Activated CD4-positive, CD25-positive, alpha-beta regulatory T cell (primary cell): ENCODE measurements at places on chromosomes 1 and 21.

- no peak for DNase-seq
Measured at GRCh38 chr1:109845658-109846057, 65.0 kb upstream of the CSF1 start.

DNA sequence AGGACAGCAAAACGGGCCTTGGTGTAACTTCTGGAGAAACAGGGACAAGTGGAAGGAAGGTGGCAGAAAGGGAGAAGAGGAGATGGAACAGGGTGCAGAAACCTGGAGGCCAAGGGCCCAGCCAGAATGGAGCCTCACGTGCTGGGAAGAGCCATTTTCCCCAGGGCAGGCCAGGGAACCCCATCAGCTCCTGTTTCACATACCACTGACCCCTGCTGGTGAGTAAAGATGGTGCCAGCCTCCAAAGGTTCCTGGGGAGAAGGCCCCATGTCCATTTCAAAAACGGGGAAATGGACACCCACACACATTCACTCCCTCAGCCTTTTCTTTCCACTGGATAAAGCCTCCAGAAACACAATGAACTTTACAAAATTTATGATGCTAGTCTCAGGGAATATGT, 57.6 kb upstream of the JUN start:
- no peak for DNase-seq

DNA sequence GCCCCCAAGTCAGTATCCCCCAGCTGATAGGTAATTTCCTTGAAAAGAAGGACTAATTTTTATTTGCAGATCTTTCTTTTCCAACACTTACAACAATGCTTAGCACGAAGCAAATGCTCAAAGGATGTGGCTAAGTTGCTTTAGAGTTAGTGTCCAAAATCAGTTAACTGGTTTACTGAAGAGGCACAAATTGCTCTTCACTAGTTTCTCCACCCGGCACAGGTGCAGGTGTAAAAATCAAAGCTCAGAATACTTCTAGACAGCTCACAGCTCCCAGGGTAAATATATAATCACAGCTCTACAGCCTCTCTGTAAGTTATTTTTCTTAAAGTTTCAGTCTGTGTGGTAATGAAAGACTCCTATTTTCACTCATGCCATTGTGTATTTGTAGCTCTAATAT, 361.8 kb downstream of the NEGR1 start:
- DNase-seq, result no peak

- no peak for DNase-seq
Measured at GRCh38 chr1:233865902-233866301, 38.6 kb upstream of the SLC35F3 start.

GRCh38 chr21:43864962-43865539, at the start of gene AGPAT3:
AGPAT3 (plus strand) TSS chr21:43865223; CDS start chr21:43959682, 94,459 bp downstream.
- DNase-seq, result no peak

DNA sequence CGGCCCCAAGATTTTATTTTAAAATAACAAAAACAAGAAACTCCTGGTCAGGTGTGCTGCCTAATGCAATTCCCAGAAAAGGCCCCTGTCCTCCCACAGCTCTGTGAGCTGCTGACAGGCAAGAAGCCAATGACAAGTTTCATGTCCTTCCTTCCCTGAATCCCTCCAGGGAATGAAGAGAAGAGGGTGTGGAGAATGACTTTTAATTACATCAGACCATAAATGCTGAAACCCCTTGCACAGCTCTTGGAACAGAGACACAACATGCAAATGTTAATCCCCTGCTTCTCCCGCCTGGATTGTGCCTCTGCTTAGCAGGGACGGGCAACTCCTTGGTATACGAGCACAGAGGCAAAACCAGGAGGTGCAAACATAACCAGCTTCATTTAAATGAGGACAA, 228.1 kb upstream of the CAMK1G start:
- DNase-seq, result no peak

- no peak for DNase-seq
Measured at GRCh38 chr21:26093122-26093521, 77.4 kb downstream of the APP start.

GRCh38 chr1:1574721-1575537, at the start of gene SSU72:
SSU72 (minus strand) TSS chr1:1574863; CDS start chr1:1574557, 306 bp downstream.
- peak; percentile 86 for DNase-seq

DNA sequence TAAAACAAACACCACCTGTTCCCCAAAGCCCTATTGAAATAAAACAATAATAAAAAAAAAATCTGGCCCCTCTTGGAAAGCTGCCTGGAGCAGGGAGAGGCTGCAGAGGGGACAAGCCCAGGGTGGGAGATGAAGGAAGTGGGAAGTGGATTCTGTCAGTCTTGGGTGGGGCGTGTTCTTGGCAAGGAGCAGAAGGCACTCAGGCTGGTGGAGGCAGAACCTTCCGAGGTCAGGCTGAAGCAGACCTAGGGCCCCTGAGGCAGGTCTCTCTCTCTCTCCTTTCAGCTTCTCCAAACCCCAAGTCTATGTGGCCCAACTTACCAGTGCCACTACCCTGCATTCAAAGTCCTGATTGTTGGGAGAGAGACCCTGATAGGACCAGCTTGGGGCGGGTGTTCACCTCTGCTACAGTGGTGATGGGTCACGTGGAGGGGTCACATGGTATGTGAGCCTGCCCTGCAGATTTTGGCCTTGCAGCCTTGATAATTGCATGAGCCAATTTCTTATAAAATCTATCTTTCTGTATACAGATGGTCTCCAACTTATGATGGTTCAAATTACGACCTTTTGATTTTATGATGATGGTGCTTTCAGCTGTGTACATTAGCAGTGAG, 145.4 kb upstream of the C1orf174 start:
- no peak for DNase-seq

DNA sequence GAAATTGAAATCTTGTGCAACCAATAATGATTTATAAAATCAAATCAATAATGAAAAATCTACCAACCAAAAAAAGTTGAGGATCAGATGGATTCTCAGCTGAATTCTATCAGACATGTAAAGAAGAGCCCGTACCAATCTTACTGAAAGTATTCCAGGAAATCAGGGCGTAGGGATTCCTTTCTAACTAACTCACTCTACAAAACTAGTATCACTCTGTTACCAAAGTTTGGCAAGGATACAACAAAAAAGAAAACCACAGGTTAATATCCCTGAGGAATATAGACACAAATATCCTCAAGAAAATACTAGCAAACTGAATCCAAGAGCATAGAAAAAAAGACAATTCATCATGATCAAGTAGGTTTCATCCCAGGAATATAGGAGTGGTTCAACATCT, 52.8 kb upstream of the ADGRL4 start:
- no peak for DNase-seq

DNA sequence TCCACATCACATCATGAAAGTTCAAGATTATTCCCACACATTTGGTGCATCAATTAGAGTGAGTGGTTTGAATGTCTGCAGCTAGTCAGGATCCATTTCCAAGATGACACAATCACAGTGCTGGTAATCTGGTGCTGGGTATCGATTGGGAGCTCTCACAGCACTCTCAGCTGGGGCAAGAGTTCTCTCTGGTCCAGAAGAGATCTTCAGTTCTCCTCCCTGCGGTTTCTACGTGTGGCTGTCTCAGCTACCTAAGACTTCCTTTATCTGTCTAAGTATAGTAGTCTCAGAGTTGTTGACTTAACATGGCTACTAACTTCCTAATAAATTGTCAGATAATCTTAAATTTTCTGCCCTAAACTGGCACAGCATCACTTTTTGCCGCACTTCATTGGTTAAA, 358.0 kb upstream of the BRINP3 start:
- no peak for DNase-seq

GRCh38 chr1:94000510-94001282, 91.5 kb upstream of the GCLM start:
- no peak for DNase-seq

DNA sequence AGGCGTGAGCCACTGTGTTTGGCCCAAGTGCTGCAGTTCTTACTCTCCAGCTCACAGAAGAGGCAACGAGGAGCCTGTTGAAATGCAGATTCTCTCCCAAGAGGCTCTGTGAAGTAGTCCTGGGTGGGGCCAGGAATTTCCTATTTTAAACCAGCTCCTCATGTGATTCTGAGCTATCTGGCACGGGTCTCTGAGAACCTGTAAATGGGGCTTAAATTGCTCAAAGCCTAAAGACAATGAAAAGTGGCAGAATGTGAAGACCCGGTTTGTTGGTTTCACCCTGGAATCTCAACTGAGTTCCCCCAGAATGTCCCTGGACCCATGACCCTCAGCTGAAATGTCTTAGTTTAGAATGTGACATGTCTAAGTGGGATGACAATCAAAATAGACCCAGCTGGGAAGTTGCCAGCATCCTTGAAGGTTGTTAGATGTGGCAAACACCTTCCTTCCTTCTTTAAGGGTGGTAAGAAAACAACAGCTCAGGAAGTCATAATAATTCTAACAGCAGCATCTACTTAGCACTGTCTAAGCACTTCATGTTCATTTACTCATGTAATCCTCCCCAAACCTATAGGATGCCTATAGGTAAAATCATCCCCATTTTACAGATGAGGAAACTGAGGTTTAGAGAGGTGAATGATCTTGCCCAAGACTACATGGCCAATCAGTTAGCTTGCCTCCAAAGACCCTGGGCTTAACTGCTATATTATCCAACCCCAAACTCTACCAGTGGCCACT, 20.9 kb upstream of the ATP5PO start:
- peak; percentile 5 for DNase-seq

DNA sequence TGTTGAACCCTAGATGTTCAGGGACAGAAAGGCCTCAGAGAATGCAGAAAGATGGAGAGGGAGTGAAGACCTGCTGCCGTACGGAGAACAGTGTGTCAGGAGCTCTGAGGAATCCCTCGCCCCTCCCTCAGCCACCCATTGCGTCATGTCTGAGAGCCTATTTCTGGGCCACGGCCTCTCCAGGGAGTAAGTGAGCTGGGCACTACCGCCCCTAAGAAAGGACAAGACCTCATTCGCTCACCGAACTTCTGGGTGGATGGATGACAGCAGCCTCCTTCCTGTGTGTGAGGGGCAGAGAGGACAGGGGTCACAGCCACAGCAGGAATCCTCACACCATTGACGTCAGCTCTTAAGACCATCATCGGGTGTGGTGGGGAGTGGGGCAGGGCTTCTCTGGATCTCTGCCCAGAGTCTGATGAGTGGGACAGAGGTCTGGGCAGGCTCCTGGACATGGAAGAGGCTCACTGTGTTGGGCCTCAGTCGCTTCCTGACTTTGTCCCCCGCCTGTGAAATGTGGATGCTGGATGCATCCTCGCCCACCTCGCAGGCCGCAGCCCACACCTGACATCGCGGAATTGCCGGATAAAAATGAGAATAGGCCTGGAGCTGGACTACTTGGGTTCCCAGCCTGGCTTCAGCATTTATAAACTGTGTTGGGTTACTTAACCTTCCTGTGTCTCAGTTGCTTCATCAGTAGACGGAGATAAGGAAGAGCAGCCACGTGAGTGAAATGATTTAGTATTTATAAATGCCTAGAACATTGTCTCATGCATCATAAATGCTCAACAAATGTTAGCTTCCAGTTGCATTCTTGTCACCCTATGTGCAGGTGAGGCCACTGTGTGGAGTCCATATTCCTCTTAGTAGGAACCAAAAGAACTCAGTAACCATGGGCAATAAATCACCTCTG, 238.6 kb downstream of the TRABD2B start:
- no peak for DNase-seq

GRCh38 chr1:200911361-200911760, 16.7 kb downstream of the INAVA start:
- DNase-seq, result no peak

DNA sequence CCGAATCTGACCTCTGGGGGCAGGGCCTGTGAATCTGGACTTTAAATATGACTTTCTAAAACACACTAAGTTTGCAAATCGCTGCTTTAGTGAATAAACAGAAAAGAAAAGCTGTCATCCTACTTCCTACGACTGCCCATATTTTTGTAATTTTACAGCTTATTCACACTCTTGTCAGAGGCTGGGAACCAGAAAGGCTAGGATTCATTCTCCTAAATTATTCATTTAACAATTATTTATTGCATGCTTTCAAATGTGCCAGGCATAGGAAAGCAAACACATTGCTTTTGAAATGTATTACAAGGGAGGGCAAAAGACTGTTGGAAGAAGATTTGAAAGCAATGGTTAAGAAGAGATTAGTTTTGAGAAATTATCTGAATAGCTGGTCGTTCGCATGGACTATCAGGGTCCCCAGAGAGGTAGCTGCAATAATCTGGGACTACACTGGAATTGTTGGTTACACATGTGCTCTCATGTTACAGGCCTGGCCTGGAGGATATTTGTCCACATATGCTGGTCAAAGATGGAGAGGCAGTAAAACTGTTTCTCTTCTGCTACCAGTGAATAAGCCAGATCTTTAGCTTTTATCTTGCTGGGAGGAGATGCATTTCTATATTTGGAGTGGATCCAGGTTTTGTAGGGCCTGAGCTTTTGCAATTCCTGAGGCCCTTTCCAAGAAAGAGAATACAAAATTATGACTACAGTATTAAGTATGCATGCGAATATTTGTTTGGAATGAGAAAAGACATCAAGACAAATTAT, 29.6 kb upstream of the SFPQ start:
- no peak for DNase-seq

GRCh38 chr1:58211869-58212268, 334.7 kb downstream of the OMA1 start:
- no peak for DNase-seq

DNA sequence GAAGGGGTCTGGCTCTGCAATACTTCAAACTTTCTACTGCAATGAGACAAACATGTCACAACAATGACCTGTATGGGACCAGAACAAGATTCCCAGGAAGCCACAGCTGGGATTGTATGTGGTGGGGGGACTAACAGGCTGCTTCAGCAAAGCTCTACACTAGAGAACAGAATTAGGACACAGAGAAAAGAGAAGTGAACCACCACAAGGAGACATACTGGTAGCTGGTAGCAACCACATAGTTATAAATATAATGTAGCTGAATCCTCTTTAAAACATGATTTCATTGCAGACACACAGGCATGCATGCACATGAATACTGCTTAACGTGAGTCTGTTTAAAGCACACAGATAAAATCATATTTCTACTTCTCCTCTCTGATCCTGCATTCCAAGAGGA, 3.5 kb upstream of the ILDR2 start:
- DNase-seq, result no peak

- no peak for DNase-seq
Measured at GRCh38 chr21:21807598-21807903, 809.3 kb downstream of the NCAM2 start.

DNA sequence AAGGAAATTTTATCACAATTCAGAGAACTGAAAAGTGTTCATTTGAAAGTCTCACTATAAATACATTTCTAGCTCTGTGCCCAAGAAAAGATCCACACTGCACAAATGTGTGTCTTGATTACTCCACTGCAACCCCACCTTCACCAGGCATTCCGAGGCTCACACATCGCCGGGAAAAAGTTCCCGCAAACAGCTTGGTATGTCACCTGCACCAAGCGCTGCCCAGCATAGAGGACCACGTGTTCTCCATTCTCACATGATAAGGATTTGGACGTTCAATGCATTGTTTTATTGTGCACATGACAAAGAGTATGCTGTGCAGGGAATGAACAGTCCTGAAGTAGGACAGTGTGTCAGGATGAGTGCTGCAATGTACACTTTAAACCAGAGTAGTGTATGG, 70.1 kb downstream of the ERG start:
- no peak for DNase-seq

DNA sequence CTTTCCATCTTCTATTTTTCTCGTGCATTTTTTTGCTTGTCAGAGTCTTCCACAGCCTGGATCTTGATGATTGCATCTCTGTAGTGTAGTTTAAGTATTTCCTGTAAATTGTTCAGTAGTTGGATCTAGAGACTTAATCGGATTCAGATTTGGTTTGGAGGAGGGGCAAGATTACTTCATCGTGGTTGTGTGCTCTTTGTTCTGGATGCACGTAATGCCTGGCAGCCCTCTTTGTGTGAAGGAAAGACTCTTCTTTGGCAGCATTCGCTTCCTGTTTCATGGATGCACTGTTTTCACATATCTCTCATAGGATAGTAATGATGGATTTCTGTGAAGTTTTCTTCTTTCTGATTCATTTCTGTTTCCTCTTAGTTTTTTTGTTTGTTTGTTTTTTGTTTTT, 14.2 kb downstream of the SEMA4A start:
- DNase-seq, result no peak
